ENCODE measurements at places on chromosomes 6 and 20.

DNA sequence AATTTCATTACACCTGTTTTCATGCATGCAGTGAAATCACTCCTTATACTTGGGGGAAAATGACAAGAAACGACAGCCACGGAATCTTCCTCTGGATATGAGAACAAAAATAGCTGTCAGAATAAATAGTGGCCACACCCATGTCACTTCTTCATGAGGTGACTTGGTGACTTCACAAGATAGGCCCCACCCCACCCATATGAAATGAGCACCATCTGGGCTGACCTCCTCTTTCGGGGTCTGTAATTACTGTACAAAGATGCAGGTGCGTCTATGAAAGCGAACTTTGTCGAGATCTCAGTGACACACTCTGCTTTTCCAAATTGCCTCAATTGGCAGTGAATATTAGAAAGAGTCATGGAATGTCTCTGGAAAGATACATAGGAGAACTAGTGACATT, 184.2 kb upstream of the CCN2 start:
- DNase-seq = peak; percentile 49

GRCh38 chr6:79170959-79171358, 63.5 kb downstream of the HMGN3 start:
- no peak for DNase-seq

DNA sequence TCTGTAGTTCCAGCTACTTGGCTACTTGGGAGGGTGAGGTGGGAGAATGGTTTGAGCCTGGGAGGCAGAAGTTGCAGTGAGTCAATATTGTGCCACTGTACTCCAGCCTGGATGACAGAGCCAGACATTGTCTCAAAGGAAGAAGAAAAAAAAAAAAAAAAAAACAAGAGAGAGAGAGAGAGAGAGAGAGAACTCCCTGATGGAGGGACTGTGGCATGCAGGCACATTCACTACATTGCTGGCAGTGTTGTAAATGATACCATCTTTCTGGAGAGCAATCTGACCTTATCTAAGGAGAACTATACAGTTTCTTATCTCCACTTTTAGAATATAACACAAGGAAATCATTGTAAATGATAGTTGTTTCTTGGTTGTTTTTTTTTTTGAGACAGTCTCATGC, 85.1 kb downstream of the MDN1 start:
- no peak for DNase-seq

- no peak for DNase-seq
These were observed 53.8 kb upstream of the HDAC2 start for GRCh38 chr6:114024746-114025145.

- no peak for DNase-seq
These were observed 109.1 kb downstream of the DACT2 start for GRCh38 chr6:168210239-168211105.

DNA sequence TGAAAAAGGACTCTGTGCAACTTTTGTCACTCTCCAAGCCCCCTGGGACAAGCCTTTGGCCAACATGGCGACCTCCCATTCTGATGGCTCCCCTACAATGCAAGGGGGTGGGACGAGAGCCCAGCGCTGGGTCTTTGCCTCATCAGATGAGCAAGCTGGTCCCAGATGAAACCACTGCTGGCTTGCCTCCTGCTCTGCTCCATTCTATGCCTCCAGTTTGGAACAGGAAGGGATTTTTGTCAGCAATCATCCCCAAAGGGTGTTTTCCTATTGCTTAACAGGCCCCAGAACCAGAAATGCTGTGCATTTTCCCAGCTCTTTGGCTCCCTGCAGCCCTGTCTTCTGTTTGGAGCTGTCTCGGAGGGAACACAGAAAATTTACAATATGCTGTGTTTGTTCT, 412.7 kb downstream of the MAFB start:
- DNase-seq = no peak

- DNase-seq = no peak
These were observed 104.8 kb upstream of the KCNG1 start for GRCh38 chr20:51127713-51128112.

DNA sequence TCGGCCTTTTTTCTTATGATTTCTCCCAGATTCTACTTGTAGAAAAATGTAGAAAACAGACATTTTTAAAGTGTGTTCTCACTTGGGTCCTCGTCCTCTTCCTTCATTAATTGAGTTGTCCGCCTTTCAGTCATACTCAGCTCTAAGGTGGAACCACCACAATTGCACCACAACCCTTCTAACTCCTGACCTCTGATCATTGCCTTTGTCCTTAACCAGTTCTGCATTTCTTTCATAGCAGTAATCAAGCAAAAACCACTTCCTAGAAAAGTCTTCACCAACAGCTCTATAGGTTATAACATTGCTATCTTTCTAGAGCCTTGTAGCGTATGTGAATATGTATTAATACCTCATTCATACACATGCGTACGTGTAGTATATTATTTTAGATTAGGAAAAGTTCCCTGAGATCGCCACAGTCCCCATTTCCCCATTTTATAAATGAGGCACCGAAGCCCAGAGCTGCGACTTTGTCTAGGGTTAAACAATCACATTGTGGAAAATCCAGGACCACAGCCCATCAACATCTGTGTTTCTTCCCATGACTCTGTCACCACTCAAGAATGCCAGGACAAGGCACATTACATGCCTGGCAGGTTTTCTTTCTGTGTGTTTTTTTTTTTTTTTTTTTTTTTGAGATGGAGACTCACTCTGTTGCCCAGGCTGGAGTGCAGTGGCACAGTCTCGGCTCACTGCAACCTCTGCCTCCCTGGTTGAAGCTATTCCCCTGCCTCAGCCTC, 175.5 kb downstream of the BTBD3 start:
- no peak for DNase-seq

DNA sequence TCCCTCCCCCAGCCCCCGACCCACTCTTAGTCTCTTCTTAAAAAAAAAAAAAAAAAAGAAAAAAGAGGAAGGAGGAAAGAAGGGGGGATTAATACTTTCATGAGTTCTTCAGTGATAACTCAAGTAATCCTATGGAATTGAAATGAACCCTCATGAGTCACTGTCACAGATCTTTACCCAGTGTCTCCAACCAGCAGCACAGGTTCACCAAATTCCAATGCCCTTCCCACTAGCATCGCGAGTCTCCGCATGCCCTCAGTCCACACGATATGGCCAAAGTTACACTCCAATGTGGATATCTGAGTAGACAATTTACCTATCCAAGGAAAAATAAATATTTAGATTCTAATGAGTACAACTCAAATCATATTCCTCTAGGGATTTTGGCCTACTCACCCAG, 74.5 kb downstream of the MDN1 start:
- DNase-seq = no peak

- DNase-seq = no peak
These were observed 22.5 kb downstream of the JARID2 start for GRCh38 chr6:15268137-15268908.

DNA sequence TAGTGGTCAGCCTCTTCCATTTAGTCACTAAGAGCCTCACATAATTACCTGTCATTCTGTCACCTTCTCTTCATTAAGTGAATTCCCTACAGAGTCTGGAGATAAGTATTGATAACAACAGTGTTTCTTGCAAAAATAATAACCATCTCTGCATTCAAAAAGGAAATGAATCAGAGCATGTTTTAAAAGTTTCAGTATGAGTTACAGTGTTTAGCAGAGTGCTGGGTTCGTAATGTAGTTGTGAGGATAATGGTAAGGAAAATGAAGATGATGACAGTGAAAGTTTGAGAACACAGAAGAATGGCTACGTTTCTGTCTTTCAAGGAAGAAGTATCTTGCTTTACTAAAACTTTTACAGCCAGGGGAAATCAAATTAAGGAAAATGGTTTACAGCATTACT, 31.3 kb downstream of the GPRC6A start:
- no peak for DNase-seq

DNA sequence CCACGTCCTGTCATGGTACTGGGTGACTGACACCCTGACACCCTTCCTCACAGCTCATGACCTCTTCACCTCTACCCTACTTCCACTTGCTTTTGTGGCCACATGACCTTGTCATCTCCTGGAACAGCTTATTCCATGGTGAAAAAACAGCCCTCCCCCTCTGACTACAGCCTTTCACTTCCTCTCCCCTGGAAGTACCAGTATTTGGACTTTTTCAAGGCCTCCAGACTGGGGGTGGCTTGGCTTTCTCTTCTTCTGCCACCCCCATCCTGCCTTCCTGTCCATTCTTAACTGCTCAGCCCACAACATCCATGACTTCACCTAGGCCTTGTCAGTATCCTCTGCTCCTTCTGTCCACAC, 168.4 kb downstream of the CARMIL1 start:
- peak; percentile 55 for DNase-seq

GRCh38 chr6:79993012-79993910, 11.2 kb upstream of the TTK start:
- no peak for DNase-seq

GRCh38 chr6:107607116-107607515, 117.2 kb downstream of the SOBP start:
- no peak for DNase-seq

DNA sequence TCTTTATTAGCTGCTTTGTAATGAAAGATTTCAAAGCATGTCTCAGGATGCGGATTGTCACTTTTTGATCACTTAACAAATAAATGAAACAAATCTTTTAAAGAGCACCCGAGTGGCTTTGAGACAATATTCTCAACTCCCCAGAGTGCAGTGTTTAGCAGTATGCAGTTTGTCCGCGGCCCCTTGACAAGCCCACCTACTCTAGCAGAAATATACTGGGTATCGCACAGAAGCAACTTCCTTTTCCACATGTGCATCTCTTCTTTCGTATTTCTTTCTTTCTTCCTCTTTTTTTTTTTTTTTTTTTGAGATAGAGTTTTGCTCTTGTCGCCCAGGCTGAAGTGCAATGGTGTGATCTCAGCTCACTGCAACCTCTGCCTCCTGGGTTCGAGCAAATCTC, 84.5 kb upstream of the FAM184A start:
- DNase-seq = no peak

DNA sequence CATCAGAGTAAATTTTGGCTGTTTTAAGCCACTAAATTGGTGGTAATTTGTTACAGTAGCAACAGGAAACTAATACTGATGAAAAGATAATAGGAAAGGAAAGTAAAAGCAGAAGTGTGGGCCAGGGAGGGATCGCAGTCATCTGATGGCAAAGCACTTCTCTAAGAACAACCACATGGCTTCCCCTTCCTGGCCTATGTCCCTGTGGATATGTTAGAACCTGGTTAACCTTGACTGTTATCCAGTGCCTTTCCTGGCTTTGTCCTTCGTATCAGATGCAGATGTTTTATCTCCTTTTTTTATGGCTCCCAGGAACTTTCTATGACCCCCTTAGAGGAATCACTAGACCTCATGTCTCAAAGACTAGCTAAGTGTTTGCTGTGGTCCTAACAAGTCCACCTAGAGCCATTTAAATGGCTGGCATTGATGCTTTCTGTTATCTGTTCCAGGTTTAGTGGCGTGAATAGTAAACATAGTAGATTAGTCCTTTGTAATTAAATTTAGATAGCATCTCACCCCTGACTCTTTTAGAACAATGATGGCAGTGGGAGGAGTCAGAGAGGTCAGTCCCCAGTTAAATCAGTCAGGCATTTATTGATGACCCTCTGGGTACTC, 79.2 kb upstream of the PHACTR2 start:
- no peak for DNase-seq
